ENCODE measurements at places on chromosomes 6 and 20.

DNA sequence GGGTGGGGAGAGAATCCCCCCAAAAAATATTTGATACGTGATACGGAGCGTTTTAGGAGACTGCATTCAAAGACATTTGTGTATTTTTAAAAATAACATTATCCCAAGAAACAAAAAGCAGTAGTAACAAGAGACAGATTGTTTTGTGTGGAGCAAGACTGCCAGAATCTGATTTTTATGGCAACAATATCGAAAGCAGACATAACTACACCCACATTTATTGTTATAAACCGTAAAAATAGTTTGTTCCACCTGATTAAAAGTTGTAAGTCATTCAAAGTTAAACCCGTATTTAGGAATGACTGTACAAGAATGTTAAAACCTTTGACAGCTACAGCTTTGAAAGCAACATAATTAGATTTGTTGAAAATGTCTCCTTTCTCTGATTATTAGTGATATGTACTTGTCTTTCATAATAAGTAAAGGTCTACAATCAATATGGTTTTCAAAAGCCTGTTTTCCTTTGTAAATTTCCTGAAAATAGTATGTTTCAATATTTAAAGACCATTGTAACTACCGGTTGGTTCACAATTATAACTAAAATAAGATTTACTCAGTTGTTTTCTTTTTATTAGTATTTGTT is 2.7 kb downstream of the EYA4 start:
- DNase-seq = no peak

DNA sequence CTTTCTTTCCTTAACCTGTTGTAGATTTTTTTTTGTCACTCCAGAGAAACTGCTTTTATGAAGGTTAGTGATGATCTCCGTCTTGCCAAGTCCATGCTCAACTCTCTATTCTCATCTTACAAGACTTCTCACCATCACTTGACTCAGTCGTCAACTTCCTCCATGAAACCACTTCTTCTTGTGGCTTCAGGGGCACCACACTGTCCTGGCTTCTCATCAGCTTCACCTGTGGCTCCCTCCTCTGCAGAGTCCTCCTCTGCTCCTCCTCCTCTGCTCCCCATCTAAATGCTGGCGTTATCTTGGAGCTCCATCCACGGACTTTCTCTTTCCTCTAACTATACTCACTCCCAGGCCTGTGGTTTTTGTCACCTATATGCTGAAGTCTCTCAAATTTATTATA is 187.5 kb downstream of the BACH2 start:
- DNase-seq = no peak

DNA sequence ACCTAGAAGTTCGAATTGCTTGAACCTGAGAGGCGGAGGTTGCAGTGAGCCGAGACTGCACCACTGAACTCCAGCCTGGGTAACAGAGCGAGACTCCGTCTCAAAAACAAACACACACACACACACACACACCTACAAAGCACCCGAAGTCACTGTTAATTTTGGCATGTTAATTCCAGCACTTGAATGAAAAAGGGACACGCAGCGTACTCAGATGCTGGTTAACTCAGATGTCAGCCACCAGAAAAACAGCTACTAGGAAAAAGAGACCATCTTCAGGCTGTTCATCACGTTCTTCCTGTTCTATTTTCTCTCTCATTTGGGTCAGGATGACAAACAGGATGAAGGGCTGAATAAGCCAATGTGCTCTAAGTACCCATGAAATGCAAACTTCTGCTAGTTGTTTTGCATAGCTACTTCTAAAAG is 46.9 kb downstream of the BLOC1S5 start:
- DNase-seq = no peak

- DNase-seq = no peak
Observed at GRCh38 chr6:80456724-80457438, 350.4 kb downstream of the BCKDHB start.

DNA sequence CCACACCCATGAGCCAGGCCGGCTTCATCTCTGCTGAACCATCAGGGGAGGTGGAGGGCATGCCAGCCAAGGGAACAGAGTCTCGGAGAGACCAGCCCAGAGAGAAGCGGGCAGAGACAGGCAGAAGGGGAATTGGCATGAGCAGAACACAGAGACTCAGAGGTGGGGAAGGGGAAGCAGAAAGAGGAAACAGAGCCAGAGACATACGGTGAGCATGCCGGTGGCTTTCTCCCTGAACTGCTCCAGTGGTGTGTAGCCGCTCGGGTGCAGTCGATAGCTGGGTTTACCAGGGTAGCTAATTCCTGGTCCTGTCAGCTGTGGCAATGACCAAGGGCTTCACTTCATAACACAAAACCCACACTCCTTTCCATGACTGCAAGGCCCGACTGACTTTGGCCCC is 83.6 kb upstream of the CCDC167 start:
- DNase-seq = no peak

DNA sequence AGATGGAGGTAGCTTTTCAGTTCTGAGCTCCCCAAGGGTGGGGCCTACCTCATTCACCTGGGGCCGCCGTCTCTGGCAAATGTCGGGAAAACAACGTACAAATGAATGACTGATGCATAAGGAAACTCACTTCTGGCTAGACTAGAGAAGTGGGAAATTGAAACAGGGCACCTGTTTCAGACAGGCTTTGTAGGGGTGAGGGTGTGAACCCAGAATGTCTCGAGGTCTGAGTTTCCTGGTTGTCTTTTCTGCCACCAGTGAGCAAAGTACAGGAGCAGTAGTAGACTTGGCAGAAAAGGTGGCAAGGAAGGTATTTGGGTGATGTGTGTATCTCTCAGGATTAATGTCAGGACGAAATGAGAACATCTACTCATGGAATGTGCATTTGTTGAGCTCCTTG is 308.5 kb downstream of the CLIC5 start:
- DNase-seq = no peak

DNA sequence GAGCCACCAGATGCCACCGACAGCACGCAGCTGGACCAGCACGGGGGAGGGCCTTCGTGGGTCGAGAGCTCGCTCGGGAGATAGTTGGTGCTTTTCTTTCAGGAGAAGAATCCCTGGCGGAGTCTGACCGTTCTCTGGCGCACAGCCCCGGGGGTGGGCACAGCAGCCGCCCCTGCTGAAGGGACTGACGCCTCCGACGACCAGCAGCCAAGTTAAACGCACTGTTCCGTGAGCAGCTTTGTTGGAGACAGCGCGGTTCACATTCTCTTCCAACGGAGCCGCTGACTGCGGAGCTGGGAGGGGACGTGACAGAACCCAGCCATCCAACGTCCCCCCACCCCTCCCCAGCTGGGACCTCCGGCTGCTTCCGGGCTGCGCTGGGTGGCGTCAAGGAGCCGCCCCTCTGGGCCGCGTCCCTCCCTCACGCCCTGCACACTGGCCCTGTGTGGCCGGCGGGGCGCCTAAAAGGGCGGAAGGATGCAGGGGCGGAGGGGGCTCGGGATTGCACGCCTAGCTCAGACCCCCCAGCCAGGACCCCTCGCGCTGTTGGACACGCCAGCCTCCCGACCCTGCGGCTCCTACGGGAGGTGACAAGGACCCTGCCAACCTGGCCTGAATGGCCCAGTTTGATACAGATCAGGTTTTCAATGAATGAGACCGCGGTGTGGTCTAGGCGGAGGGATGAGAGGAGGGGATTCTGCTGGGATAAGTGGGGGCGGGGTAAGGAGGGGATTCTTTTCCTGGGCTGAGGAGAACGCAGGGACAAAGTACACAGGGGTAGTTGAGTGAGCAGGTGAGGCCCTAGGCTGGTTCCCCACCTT is 36.4 kb upstream of the KHDC1 start:
- no peak for DNase-seq

DNA sequence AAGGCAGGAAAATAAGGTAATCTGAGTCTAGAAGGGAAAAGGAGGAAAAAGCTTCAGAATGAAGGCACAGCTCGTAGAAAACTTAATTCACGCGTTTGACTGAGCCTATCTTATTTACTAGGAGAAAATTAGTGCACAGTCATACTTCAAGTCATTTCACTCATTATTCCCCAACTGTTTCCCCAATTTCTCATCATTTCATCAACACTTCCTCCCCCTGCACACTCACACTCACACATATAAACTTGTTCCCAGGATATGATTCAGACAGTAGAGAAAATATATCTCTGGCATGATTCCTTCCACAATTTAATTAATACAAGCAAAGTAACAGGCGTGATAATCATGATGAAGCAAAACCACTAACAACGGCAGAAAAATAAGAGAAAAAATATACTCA is 94.5 kb upstream of the F13A1 start:
- DNase-seq = no peak

DNA sequence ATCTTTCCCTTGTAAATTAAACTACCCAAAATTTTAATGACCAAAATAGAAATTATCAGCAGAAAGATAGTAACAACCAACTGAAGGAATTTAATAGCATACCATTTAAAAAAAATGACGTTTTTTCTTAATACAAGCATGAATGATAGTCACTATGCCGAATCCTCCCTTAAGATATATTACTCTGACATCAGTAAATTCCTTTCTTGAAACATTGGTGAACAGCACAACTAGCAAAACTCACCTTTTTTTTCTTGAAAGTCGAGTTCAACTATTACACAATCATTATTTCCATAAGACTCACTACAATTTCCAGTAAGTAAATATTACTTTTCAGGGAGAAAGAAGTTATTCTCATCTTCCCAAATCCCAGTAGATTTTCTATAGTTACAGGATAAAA is 433.2 kb downstream of the GRIK2 start:
- no peak for DNase-seq

GRCh38 chr6:30700340-30700739 is 9.6 kb upstream of the NRM start:
- DNase-seq = no peak

DNA sequence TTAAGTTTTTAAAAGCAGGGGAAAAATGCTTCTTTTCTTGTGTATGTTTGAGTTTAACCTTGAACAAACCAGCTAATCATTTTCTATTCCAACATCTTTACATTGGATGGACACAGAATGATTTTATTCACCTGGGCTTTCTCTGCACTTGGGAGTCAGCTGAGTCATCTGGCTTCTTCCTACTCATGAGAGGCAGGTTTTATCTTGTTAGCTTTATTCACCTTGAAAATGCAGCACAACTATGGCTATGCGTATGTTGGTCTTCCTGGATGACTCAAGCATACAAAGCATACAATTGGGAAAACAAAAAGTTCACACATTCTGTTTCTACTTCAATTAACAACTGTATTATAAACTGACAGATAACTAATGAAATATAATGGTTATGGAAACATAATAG is 737.7 kb downstream of the FRK start:
- DNase-seq = no peak

DNA sequence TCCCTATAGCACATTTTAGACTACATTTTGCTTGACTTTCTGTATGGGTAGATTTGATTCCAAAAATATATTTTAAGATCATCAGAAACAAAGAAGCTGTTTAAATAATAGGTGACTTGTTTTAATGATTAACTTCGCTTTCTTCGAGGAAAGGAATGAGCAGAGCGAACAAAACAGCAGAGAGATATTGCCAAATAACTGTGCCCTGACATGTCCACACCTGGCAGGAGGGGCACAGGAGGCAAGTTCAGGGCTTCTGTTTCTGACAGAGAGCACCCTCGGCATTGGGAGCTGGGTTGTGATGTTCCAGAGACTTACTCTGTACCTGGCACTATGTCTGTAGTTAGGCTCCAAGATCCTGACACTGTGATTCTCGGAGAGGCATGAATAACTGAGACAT is 155.7 kb upstream of the SASH1 start:
- DNase-seq = no peak

GRCh38 chr6:162251257-162251656 is 476.3 kb downstream of the PRKN start:
- no peak for DNase-seq

DNA sequence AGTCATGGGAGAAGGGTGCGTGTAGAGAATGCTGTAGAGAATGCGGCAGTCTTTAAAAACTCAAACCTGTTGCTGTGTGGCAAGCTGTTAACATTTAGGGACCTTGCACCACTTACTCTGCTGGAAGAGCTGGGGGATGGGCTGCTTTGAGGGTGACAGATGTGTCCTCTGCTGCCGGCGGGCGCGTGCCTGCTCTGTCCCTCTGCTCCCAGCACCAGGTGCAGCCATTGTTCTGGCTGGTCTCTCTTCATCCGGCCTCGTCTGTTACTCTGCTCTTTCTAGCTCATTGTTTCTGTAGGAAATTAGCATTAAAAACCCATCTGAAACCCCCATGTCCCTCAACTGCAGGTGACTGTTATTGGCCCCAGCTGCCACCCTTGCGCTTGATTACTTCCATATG is 78.5 kb downstream of the CBFA2T2 start:
- no peak for DNase-seq

DNA sequence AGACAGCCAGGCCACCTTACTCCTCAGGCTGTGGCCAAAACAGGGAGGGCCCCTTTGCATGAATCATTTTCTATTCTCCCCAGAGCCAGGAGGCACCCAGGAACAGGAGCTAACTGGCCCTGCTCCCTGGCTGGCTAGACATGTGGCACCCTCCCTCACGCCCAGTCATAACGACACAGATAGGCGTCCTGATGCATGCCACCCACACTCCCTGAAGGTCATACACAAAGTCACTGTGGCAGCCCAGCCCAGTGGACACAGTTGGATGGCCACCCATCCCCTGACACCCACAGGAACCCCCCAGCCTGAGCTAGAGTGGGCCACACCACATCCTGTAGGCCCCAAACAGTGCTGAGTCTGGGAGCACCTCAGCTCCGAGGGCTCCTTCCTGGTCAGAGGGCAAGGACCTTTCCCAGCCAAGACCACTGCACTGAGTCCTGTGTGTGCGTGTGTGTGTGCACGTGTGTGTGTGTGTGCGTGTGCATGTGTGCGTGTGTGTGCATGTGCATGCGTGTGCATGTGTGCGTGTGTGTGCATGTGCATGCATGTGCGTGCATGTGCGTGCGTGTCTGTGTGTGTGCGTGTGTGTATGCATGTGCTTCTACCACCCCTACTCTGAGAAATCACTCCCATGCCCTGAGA is 21.6 kb downstream of the TFEB start:
- DNase-seq = no peak

DNA sequence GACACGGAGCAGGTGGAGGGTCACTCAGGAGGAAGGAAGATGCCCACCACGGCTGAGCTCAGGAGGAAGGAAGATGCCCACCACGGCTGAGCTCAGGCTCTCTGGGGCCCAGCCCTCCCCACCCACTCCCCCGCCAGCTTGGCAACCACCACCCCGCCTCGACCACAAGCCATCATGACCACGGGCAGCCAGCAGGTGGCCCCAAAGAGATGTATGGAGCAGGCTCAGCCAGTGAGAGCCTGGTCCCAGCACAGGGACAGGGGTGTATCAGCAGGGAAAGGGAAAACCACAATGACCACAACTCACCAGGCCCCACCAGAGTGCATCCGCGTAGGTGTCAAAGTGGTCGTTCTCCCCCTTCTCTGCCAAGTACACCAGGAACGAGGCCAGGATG is 30.4 kb downstream of the KCNQ2 start:
- peak; percentile 44 for DNase-seq

DNA sequence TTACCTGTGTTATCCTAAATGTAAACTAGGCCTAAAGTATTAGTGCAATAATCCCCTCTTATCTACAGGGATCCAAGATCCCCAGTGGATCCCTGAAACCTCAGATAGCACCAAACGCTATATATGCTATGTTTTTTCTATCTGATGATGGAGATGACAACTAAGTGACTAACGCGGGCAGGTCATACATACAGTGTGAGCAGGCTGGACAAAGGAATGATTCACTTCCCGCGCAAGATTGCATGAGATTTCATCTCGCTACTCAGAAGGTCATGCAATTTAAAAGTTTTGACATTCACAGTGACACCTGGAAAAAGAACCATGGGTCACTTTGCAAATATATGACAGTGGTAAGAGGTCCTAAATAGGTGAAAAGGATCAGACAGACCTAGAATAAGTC is 875.9 kb downstream of the HACE1 start:
- DNase-seq = no peak
